CD8-positive, alpha-beta memory T cell (primary cell): ENCODE measurements at places on chromosomes 12 and 14.

DNA sequence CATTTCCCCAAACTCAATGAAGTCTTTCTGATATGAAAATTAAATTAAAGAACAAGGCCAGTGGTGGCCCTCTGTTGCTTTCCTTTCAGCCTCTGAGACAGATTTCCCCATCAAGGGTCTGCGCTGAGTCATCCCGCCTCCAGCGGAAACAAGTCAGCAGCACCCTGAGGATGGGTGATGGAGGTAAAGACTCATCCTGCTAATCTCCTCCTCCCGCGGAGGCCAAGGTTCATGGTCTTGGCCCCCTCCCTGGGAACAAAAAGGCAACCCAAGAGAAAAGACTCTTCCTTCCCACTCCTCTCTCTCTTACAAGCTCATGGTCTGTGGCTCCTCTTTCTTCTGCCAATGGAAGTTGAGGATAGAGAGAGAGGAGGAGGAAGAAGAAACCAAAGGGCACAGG lies 9.0 kb upstream of the NUMB start:
- no peak for DNase-seq

DNA sequence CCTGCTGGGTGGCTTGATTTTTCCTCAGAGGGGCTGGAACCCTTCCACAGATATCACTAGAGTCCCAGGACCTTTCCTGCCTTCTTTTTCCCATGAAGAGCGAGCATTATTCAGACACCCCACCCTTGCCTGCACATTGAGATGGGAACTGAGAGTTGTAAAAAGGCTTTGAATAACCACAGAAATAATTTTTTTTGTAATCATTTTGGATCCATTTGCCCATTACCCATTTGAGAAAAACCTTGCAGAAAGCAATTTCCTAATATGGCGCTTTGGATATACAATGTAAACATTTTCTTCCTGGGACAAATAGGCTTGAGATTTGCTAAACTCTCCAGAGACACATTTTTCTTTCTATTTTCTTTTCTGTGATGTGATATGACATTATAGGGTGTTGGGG lies 250.6 kb downstream of the MSRB3 start:
- no peak for DNase-seq

DNA sequence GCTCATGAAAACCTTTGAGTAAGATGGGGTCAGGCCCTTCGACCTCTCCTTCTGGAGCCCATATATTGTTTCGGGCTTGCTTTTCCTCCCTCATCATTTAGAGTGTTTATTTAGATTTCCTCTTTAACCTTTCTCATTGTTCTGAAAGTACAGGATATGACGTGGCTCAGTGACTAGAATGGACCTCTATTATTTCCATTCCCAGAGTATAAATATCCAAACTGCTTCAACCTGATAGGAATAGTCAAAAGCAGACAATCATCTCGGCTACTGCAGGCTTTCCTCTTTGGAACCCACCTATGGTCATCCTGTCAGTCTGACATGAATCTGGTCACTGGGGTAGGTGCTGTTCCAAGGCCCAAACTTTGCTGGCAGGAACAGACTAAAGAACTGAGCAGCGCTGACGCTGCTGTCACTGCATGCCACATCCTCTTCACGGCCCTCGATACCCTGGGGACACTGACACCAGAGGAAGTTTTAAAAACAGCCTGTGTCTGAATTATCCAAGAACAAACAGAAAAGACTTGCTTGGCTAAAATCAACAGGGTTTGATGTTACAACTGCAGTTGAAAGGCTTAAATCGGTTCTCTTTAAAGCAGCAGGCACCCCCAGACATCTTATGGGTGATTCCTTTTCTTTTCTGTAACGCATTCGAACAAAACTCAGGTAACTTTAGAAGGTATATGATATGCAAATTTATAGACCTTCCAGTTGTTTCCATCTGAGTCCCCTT lies 5.0 kb upstream of the DDX47 start:
- DNase-seq: peak; percentile 31

DNA sequence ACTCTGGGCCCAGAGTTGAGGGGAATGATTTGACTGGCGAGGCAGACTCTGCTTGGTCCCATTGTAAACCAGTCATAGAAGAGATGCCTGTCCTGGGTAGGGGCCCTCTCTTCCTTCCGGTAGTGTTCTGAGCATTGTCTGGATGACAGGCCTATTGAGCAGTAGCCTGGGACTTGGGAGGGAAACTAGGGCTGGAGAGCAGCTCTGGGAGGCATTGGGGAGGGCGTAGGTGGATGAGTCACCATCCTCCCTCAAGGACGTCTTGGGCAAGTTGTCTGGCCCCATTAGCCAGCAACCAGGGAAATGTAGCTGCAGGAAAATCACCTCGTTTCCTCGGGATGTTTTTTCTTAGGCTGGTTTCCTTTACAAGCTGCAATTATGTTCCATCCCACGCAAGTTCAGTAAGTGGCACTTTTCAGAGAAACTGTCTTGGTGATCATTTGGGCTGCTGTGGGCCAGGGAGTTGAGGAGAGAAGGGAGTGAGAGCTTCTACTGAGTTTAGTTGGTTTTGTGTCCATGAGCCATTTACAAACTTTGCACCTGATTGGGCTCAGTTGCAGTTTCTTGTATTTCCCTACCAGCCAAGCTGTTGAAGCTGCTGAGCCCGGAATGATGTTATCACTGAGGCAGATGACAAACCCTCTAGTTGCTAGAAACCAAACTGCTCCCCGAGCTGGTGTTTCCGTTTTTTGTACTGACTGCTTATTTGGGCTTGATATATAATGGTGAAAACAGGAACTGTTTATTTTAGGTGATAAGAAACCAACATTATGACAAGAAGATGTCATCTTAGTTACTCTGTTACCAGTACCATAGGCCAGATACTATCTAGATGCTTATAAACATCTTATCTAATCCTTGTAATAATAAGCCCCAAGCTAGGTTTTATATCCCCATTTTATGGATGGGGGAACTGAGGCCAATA lies 147.6 kb downstream of the CHST11 start:
- DNase-seq: peak; percentile 60

DNA sequence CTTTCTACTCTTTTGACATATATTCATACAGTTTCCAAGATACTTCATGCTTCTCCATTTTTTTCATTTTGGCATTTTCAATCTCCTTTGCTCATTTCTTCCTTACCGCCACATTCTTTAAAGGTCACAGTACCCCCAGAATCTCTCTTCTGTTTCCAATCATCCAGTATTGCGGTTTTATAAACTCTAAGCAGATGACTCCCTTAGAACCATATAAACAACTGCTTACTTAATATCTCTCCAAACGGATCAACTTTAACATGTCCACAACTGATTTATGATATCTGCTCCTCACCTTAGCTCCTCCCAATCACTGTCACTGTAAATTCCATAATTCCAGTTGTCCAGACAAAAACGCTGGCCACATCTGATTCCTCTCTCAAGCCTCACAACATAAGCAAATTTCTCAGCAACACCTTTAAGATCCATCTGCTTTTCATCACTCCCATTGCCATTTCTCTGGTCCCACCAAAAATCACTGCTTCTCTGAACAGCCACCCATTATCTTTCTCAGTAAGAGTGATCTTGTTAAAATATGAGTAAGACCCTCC lies 49.6 kb downstream of the HNRNPC start:
- no peak for DNase-seq

GRCh38 chr14:95364481-95365209 lies 44.9 kb upstream of the CLMN start:
- no peak for DNase-seq

GRCh38 chr14:68780358-68781160 lies 12.3 kb downstream of the ZFP36L1 start:
- peak; percentile 21 for DNase-seq

- DNase-seq: no peak
Observed at GRCh38 chr14:76217179-76217578, 65.5 kb downstream of the GPATCH2L start.
